Stimulated activated CD4-positive, alpha-beta T cell treated with anti-CD3 and anti-CD28 coated beads, Interleukin-2, amount 100 ng/mL, for 4 hours (primary cell): ENCODE measurements at places on chromosomes 7 and 10.

- DNase-seq, result no peak
These were observed 36.6 kb downstream of the PIK3AP1 start for GRCh38 chr10:96683710-96684109.

DNA sequence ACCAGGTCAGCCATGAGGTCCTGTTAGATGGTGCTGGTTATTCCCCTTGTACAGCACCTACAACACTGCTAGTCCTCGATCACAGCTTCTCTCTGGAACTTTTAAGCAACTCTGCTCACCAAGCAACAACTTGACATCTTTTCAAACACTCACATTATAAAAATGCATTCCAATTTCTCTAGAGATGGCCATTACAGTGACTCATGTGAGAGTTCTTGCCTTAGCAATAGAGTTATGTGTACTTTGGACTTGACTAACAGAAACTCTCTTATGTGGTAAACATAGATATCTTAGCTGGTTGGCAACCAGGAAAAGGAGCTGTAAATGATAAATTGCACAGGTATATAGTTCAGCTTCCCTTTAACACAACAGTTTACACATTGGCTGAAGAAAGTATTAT lies 122.2 kb downstream of the PDE1C start:
- DNase-seq, result no peak

DNA sequence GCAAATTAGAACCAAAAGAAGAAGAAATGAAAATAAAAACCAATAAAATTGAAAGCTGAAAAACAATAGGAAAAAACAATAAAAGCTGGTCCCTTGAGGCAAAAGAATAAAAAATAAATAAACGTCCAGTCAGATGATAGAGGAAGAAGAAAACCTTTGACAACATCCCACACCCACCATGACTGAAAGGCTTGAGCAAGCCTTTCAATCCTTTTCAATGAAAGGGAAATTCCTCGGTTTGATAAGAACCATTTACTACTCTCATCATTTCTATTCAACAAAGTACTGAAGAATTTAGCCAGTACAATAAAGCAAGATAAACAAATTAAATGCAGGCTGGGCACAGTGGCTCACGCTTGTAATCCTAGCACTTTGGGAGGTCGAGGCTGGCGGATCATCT lies 3.8 kb downstream of the SLC25A40 start:
- no peak for DNase-seq

- no peak for DNase-seq
These were observed 26.1 kb downstream of the SHTN1 start for GRCh38 chr10:116978901-116979300.

DNA sequence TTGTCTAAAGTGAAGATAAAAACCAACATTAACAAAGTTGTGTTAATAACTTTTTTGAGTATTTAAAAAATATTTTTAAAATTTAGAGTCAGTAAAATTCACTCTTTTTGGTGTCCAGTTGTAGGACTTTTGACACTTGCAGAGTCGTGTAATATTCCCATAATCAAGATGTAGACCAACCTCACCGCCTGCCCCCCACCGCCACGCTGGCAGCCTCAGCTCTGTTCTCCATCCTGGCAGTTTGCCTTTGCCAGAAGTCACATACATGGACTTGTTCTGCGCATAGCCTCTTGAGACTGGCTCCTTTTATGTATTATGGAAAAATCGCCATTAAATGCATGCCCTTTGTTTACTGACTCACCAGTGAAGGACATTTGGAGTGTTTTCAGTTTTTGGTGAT lies 27.3 kb upstream of the SYCE1 start:
- DNase-seq, result no peak

- DNase-seq, result no peak
These were observed 52.4 kb downstream of the CASD1 start for GRCh38 chr7:94561841-94562514.
